Fibroblast of skin of left quadriceps (primary cell): ENCODE measurements at places on chromosomes 2 and 18.

DNA sequence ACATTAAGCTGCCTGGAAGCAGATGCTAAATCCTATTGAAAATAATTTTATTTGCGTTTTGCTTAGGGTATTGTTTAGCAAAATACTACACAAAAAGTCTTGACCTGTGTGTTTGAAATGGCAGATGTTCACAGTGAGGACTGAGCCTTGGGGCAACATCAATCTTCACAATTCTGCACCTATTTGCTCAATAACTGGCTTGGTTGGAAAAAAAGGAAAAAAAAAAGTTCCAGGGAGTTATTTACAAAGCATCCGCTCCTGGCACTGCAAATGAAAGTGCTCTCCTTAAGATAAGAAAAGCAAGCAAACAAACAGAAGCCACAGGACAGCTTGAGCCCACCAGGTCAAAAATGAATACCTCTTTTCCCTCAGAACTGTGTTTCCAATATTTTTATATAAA lies 77.7 kb downstream of the MAP2 start:
- no peak for DNase-seq

DNA sequence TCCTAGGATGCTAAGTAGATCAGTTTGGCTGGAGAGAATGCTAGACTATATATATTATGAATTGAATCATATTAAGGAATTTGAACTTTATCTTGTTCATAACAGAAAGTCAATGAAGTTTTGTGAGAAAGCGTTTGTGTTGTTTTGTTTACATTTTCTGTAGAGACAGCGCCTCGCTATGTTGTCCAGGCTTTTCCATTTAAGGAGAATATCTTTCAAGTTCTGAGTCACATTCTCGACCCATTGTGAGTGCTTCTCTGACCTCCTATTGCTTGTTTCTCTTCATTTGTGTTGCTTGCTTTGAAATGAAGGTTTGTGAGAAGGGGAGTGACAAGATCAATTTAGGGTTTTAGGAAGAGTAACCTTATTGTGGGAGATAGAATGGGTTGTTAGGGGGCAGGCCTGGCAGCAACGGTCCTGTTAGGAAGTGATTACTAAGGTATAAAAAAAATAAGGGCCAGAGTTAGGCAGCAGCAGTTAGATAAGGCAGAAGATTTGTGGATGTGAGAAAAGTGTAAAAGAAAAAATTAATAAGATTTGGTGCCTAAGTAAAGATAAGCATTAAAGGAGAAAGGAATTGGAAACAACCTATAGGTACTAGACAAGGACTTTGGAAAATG lies 47.6 kb upstream of the ACVR1 start:
- no peak for DNase-seq

DNA sequence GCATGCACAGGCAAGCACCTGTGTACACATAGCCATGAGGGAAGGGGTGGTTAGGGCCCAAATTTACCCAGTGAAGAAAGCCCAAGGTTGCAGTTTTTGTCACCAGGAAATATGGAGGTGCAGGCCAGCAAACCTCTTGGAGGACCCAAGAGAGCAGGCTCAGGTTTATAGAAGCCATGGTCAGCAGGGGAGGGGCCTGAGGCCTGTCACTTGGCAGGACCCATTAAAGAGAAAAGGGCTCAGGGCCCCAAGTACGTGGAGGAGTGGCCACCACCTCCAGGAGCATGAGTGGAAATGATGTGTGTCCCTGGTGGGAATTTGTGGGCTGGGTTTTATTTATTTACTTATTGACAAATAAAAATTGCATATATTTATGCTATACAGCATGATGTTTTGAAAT lies 192.9 kb downstream of the HAUS1 start:
- no peak for DNase-seq

DNA sequence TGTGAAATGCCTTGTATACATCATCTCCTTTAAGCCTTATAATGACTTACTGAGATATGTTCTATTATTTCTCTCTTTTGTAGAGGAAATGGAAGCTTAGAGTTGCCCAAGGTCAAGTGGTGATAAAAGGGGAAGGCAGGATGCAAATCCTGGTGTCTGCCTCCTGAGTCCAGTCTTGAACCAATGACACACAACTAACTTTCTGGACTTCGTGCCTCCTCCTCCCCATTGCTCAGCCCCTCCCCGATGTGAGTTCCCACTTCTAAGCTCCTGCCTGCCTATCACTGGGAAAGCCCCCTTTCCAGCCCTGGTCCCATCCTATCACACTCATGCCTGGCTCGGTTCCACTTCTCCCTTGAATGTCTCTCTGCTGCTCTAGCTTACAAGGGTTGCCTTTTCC lies 6.9 kb upstream of the CTIF start:
- no peak for DNase-seq
